CD4-positive, alpha-beta T cell treated with Interleukin-6 at 100 ng/mL for 8 hours (primary cell): ENCODE measurements at places on chromosomes 3 and 15.

DNA sequence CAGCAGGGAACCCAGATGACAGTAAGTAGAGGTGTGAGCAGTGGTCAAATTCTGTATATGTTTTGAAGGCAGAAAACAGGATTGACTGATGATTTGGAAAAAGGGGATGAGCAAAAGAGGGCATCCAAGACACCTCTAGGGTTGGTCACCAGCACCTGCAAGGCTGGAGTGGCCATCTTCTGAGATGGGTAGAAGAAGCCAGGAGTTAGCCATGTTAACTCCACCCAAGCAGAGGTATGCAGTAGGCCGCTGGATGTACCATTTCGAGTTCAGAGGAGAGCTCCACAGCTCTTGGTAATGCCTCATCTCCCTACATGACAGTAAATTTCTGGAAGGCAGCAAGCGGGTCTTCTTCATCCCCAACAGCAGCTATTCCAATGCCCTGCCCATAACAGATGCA is 7.0 kb downstream of the RFTN1 start:
- DNase-seq, result no peak

DNA sequence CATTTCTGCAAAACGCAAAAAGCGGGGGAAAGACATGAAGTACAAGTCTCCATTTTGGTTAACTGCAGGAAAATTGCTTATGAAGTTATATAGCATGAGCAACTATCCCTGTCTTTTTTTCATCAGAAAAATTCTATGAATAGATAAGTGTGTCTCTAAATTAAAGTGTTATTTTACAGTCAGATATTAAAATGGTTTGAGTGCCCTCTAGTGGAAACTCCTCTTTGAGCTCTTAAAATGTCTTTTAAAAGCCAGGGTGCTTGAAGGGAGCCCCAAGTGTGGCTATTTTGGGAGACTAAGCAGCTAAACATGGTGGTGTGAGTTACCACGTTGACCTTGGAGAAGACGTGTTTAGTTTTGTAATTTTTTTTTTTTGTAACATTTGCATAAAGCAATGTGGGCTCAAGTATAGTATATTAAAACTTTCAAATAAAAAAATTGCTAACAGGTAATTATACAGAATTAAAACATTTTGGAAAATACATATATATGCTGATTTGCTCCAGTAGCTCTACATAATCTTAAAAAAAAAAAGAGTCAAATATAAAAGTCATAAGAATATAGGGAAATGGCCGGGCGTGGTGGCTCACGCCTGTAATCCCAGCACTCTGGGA is 77.2 kb downstream of the PPP2R3A start:
- no peak for DNase-seq

GRCh38 chr3:73716418-73716817 is 91.7 kb upstream of the PDZRN3 start:
- no peak for DNase-seq

- no peak for DNase-seq
These were observed 994.0 kb upstream of the SEMA6D start for GRCh38 chr15:46723308-46723707.

DNA sequence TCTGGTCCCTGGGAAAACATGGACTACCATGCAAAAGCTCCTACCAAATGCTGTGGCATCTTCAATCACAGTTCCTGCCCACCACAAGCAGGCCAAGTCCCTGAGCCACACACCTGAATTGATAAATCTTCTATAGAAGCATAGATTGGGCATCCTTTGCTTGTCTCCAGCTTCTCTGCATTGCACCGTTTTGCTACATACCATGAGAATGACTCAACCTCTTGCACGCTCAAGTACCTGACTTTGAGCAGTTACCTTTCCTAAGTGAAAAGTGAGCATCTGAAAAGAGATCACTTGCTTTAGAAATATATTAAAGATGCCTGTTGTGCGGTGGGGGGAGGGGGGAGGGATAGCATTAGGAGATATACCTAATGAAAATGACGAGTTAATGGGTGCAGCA is 31.3 kb downstream of the GATM start:
- DNase-seq, result no peak

- no peak for DNase-seq
These were observed 1111.2 kb downstream of the TUSC7 start for GRCh38 chr3:117820658-117821299.

DNA sequence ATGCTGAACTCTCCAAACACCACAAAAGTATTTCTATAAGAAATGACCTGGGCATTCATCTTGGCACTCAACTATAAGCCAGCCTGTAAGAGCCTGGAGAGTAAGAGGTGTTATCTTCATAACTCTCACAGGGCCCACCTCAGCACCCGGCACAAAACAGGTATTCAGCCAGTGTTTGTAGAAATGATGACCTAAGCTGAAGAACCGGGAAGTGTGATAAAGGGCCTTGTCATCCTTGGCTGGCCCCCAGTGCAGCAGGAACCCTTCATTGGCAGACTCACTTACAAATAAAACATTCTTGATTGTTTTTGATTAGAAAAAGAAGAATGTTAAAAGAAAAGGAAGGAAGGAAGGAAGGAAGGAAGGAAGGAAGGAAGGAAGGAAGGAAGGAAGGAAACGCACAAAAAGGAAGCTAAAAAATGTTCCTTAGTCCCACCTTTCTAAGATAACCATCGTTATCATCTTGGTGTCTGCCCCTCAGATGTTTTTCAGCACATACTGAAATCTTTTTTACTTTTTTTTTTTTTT is 52.1 kb downstream of the DAPK2 start:
- no peak for DNase-seq

DNA sequence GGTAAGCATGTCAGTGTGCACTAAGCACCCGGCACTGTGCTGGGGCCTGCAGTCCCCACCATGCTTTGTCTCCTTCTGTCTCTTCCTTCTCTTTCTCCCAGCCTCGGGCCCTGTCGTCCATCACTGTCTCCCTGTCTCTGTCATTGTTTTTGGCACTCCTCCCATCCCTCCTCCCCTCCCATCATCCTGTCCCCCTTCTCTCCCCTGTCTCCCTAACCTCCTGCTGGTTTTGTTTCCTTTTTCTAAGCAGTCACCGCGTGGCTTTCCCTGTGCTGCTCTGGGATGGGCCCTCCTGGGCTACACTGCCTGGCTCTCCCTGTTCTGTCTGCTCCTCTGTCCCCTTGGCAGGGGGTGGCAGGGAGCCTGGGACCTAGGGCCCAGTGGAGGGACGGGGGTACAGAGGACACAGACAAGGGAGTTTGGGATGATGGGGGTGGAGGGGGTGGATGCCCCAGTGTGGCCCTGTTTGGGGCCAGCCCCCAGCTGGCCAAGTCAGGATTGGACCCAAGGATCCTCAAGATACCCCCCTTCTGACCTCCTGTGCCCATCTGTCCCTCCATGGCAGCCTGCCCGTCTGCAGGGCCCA is 5.7 kb downstream of the CHST13 start:
- no peak for DNase-seq

DNA sequence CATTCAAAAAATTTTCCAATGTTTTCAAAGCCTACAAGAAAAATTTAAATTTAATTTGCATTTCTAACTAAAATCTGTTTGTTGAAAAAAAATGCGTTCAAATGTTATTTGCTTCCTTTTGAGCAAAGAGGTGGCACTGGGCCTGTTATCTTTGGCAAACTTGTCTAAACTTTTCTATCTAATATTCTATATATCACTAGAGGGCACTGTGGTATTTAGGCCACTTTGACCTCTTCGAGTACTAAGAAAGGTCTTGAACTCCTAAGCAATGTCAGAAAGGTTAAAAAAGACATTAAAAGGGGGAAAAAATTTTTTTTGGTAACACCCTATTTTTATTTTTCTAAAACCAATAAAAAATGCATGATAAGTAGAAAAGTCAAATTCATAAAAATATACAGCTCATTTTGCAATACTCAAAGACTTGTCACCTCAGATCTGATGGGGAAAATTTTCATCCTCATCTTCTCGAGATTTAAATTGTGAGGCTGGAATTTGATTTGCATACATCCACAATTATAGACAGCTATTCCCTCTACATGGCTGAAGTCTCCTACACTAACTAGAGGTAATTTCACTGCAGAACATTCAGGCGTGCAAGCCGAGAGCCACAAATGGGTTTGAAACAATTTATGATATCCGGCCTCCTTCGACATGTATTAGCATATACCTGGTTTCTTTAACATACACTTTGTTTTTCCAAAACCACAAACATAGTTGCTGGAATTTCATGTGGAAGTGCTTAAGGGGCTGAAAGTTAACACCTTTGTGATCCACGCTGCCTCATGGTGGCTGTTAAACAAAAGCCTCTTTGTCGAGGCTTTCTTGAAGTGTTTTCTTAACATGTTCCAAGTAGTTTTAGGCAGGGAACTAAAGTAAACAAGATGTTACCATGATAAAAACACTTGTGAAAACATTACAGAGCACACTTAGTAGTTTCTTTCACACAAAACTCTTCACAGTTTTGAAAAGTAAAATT is 576.4 kb downstream of the FOXP1 start:
- DNase-seq, result peak; percentile 20

- DNase-seq, result no peak
These were observed 34.4 kb downstream of the C3orf80 start for GRCh38 chr3:160259589-160259988.

- no peak for DNase-seq
These were observed 18.2 kb upstream of the CORO2B start for GRCh38 chr15:68560501-68561113.

- no peak for DNase-seq
These were observed 47.1 kb upstream of the SERPINI2 start for GRCh38 chr3:167521006-167521355.

DNA sequence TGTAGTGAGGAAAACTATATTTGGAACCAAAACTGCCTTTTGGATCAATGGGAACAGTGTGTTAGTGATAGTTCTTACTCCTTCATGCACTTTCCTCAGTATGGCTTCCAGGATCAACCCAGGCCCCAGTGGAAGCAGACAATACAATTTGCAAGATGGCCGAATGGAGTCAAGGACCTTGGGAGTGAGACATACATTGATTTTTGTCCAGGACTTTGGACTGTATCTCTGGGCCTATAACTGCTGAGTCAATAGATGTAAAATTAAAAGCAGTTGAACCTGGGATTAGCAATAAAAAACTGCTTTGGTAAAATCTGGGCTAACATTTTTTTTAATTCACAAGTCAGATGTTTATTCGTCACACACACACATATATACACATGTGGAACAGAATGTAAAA is 1.8 kb downstream of the ARRDC4 start:
- DNase-seq, result no peak

DNA sequence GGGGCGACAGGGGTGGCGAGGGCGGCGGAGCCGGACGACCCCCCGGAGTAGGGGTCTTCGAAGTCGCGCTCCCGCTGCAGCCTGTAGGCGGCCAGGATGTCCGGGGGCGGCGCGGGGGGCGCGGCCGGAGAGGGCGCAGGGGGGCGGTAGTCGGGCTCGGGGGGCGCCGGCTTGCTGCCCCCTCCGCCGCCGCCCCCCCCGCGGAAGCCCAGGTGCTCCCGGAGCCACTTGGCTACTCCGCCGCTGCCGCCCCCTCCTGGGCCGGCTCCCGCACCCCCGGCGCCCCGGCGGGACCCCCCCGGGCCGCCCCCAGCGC is 230 bp downstream of the SHF start:
- DNase-seq, result no peak
